ENCODE measurements at places on chromosomes 12 and 14.

- no peak for DNase-seq
Measured at GRCh38 chr12:32407795-32408194, 8.4 kb downstream of the FGD4 start.

GRCh38 chr12:113005762-113006161 is 27.4 kb downstream of the OAS2 start:
- no peak for DNase-seq

- DNase-seq, result no peak
Measured at GRCh38 chr12:70847871-70848270, 72.7 kb downstream of the PTPRR start.

DNA sequence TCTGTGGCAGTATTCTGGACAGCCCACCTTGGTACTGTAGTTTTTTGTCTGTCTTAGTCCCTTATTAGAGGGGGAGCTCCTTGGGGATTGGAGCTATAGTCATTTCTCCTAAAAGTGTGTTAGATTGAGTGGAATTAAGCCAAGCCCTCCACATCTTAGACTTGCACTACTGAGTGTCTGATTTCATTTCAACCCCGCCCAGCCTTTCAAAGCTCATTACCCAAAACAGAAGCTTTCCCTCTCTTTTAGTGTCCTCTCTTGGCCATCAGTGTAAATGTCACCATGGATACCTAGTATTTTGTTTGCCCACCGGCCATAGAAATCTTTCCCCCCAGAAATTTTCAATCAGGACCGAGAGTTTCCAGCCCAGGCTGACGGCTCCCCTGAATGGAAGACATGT is 74.5 kb downstream of the LRRC74A start:
- DNase-seq, result no peak

- no peak for DNase-seq
Measured at GRCh38 chr12:29282031-29282816, 98.7 kb downstream of the ERGIC2 start.
